Glutamatergic neuron (in vitro differentiated cells): ENCODE measurements at places on chromosomes 1 and 21. TPM values are rescaled to one million over a fixed set of nuclear protein-coding genes. Genes with fewer than 3 reads are reported as not detected.

- no peak overlapping the region for H3K27ac ChIP-seq
- H3K4me3 ChIP-seq = no peak overlapping the region
- H3K27me3 ChIP-seq = peaks cover 5% of the 10 kb centered on the region
- no peaks in the 10 kb centered on the region for H3K36me3 ChIP-seq
- no peak for DNase-seq
These were observed 6.1 kb downstream of the GJC2 start for GRCh38 chr1:228155596-228156514.

GRCh38 chr1:116185161-116185701 lies 74.0 kb downstream of the MAB21L3 start:
- no peak overlapping the region for H3K4me3 ChIP-seq
- no peak overlapping the region for H3K27ac ChIP-seq
- no peaks in the 10 kb centered on the region for H3K4me1 ChIP-seq
- no peaks in the 10 kb centered on the region for H3K36me3 ChIP-seq

DNA sequence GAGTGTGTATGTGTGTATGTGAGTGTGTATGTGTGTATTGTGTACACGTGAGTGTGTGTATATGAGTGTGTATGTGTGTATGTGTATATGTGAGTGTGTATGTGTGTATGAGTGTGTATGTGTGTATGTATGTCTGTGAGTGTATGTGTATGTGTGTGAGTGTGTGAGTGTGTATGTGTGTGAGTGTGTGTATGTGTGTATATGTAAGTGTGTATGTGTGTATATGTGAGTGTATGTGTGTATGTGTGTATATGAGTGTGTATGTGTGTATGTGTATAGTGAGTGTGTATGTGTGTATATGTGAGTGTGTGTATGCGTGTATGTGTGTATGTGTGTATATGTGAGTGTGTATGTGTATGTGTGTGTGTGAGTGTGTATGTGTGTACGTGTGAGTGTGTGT lies 49.2 kb downstream of the GREM2 start:
- H3K36me3 ChIP-seq = no peaks in the 10 kb centered on the region
- H3K4me1 ChIP-seq = peaks cover 6% of the 10 kb centered on the region
- peaks cover 2% of the 10 kb centered on the region for H3K27me3 ChIP-seq
- H3K4me3 ChIP-seq = no peak overlapping the region

DNA sequence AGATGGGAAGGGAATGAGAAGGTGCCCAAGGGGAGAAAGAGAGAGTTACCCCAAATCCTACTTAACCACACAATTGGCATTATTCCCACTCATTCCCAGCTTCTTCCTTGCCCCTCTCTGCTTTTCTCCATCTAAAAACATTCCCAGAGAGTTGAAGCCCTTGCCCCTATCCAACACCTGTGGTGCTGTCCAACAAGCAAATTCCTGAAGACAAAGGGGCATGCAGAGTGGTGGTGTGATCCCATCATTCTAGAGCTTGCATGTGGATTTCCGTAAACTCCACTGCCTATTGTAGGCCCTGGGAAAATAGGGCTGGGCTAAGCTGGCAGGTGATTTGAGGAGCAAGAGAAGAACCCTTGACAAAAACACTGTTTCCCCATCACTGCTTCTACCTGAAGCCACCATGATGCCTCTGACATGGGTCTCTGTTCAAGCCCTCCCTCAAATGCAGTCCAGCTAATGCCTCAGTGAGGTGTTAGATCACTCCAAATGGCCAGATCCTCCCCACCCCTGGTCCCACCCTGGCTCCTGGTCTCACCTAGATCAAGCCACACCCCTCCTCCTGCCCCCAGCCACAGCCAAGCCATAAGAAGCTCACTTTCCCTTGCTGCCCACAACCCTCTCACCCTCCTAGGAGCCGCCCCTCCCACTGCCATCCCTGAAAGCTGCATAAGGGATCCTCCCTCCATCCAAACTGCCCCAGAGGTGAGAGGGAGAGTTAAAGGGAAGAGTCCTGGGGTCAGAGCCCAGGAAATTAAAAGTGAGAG lies 29.5 kb downstream of the SYT2 start:
- DNase-seq = no peak
- H3K27me3 ChIP-seq = no peaks in the 10 kb centered on the region
- peaks cover 13% of the 10 kb centered on the region for H3K4me1 ChIP-seq
- peaks cover 9% of the 10 kb centered on the region for H3K36me3 ChIP-seq
- H3K27ac ChIP-seq = no peak overlapping the region

DNA sequence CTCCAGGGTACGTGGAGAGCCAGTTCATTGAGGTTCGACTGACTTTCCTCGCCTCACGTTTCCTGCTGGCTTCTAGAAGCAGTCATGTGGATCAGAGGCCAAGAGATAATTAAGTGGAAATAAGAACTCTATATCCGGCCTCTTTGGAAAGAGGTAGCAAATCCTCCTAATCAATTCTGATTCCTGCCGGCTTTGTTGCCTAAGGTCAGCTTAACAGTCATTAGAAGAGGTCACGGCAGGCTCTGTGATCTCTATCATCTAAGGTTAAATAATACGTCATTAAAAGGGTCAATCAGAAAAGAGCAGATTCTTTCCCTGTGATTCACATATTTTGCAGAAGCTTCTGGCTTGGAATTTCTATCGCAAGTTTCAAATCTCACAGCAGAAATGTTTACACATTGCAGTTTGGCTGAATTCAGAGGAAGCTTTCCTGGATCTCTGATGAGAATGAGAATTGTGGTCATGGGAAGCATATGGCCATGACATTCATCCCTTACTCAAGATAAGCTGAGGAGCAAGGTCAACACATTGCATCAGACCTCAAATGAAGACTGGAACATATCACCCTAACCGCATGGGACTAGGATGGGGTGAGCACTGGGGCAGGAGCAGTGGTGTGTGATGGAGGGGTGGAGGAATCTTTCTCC lies 189.4 kb downstream of the PBX1 start:
- DNase-seq = no peak
- H3K36me3 ChIP-seq = no peaks in the 10 kb centered on the region
- peaks cover 6% of the 10 kb centered on the region for H3K4me1 ChIP-seq

DNA sequence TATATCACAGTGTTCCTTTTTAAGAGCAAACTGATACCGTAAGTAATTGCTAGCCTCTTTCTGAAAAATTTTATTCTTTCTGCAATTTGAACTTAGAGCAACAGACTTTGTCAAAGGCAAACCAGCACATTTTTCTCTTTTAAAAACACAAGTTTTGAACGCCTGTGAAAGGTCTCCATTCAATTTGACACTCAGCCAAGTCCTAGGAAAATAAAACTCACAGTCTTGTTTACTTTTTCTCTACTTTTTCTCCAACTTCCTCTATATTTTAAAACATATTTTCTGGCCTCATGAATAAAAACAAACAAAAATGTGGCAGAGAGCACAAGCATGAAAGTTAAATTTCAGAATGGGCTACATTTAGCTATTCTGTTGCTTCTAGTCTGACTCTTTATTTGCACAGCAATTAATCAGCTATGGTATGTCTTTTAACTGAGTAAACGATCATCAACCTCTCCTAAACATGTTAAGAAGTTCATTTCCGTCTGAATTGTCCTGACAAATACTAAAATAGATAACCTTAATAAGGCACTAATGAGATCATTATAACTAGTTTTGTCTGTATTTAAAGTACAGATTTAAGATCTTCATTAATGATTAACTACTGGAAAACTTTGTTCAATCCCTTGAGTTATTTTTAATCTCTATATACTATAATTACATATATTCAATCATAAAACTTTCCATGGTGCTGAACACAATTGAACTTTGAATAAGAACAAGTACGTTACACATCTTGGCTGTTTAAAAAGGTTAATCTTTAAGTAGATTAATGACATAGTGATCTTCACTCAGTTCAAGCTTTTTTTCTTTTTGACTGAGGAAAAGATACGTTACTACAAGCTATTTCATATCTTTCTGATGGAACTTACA lies 550.6 kb downstream of the PTBP2 start:
- H3K4me1 ChIP-seq = peaks cover 13% of the 10 kb centered on the region
- peaks cover 2% of the 10 kb centered on the region for H3K27me3 ChIP-seq
- H3K27ac ChIP-seq = no peak overlapping the region
- no peaks in the 10 kb centered on the region for H3K36me3 ChIP-seq

- no peaks in the 10 kb centered on the region for H3K36me3 ChIP-seq
- H3K27me3 ChIP-seq = peaks cover 1% of the 10 kb centered on the region
- no peak for DNase-seq
- H3K4me3 ChIP-seq = no peak overlapping the region
- H3K27ac ChIP-seq = no peak overlapping the region
These were observed 108.0 kb upstream of the KCTD3 start for GRCh38 chr1:215459136-215459535.

- H3K36me3 ChIP-seq = no peaks in the 10 kb centered on the region
- H3K27me3 ChIP-seq = no peaks in the 10 kb centered on the region
- DNase-seq = no peak
- H3K4me3 ChIP-seq = no peak overlapping the region
- H3K4me1 ChIP-seq = no peaks in the 10 kb centered on the region
These were observed 565.8 kb upstream of the PKN2 start for GRCh38 chr1:88118176-88118845.

DNA sequence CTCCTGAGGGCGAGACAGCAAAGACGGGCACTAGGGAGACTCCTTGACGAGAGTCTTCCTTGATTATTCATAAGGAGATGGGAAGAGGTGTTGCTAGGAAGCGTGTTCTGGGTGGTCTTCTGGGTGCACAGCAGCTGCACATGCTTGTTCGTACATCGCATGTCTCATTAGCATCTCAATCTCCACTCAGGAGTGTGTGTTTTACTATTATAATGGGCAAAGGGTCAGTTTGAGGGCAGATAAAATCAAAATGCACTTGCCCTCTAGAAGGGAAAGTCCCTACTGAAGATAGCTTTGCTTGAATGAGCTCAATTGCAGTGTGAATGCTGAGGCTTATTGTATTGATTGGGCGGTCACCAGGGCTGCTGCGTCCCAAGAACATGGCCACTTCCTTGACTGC lies 50.2 kb upstream of the SCCPDH start:
- H3K4me1 ChIP-seq = peaks cover 16% of the 10 kb centered on the region
- peaks cover 16% of the 10 kb centered on the region for H3K36me3 ChIP-seq
- no peaks in the 10 kb centered on the region for H3K27me3 ChIP-seq
- no peak overlapping the region for H3K27ac ChIP-seq

- no peak overlapping the region for H3K4me3 ChIP-seq
- peaks cover 16% of the 10 kb centered on the region for H3K27me3 ChIP-seq
- H3K36me3 ChIP-seq = no peaks in the 10 kb centered on the region
- DNase-seq = no peak
- H3K4me1 ChIP-seq = no peaks in the 10 kb centered on the region
- no peak overlapping the region for H3K27ac ChIP-seq
These were observed 3.1 kb downstream of the KANK4 start for GRCh38 chr1:62316135-62316534.

The C8A gene
- not detected for total RNA-seq

The KCNJ9 gene
- 2.0 TPM for total RNA-seq

The MAP3K21 gene
- 0.25 TPM for total RNA-seq

The RHEX gene
- total RNA-seq = not detected

The HES5 gene
- 21.2 TPM for total RNA-seq

The GSTM5 gene
- 0.20 TPM for total RNA-seq

The ERICH3 gene
- 1.9 TPM for total RNA-seq
